Nucleus accumbens (tissue), 56 donors: ENCODE measurements at places on chromosomes 6 and 20.

GRCh38 chr6:24274441-24275083, 83.3 kb downstream of the DCDC2 start:
- DNase-seq, result no peak

DNA sequence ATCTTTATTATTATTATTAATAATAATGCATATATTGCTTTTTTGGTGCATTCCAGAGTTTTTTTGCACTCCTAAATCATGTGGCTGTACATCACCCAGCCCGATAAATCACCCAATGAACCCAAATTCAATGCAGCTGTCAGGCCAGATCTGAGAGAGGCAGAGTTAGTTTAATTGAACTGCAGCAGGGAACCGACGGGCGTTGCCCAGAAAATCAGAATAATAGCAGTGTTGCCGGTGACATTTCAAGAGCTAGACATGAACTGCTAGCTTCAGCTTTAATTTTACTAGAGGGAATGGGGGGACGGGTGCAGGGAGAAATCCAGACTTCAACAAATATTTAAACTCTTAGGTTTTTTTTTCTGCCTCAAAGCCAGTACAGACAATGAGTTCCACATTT, 135.0 kb downstream of the CLIC5 start:
- DNase-seq, result no peak

DNA sequence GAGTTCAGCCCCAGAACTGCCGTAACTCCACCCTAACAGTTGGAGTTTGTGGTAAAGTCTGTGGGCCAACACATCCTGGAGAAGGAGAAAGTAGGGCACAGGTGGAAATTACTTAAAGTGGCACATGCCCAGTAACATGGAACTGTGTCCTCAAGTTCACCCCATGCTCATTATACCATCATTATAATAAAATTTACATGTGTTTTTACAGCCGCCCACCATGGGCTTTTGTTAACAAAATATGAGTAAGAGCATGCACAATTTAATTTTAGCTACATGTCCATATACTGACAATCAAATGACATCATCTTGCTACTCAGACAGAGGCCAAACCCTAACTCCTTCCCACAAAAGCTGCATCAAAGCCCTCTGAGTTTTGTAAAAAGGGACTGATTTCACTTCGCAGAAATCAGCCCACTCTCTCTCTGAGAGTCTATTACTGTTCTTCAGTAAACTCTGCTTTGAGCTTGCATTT, 17.3 kb upstream of the ELOVL4 start:
- no peak for DNase-seq

GRCh38 chr20:41462372-41463161, 95.9 kb upstream of the EMILIN3 start:
- no peak for DNase-seq

- no peak for DNase-seq
Measured at GRCh38 chr20:37596890-37597536, 69.3 kb upstream of the BLCAP start.

DNA sequence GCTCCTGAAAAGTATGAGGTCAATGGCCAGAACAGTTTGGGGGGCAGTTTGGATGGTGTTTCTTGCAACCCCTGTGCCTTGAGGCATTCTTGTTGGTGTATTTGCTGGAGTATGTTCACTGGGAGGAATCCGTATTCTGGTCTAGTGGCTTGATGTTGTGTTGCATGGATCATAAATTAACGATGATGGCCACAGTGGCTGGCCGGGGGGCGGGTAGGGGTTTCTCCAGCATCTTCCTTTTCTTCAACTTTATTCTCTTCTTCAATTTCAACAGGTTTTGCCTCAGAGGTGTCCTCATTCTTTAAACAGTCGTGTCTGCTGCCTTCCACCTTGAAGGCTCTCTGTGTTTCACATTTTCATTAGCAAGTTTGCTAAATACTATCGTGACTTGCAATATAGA, 43.0 kb upstream of the THBS2 start:
- DNase-seq, result no peak

DNA sequence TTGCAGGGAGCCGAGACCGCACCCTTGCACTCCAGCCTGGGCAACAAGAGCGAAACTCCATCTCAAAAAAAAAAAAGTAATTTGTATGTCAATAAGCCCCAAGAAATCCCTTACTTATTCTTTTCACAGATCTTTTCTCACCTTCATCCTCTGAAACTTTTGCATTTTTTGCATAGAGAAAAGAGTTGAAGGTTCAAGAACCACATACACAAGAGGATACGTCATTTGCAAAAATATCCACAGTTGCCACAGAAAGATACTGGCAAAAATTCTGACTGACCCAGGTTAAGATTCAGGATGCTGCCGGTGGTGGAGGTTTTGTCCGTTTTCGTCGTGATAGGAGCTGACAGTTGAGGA, 94.5 kb downstream of the ZMYND8 start:
- no peak for DNase-seq

GRCh38 chr20:41174782-41175181, 37.4 kb downstream of the PLCG1 start:
- DNase-seq, result no peak

DNA sequence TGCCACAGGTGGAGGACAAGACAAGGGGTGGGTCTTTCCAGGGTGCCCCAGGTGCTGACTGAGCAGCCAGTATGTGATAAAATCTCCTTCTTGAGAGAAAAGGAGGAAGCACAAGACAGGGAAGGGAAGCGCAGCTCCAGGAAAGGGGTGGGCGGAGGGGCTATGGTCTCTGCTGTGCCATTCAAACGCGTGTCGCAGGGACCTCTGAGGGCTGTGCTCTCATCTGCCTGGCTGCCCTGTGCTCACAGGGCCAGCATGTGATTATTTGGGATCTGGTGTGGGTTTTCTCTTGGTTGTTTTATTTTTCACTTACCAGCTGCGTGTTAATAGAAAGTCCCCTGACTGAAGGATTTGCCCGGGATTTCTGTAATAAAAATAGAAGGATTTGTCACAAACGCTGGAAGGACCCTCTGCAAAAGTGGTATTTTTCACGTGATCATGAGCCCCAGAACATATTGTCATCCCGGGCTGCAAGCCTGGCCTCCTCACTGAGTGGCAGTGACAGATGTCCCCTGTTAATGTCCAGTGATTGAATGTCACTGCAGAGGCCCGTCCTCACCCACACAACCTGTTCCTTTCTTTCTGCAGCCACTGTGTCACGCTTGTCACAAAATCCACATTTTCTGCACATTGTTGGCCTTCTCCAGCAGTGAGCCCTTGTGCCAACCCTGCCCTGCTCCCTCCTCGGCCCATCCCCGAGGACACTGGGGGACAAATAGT, 35.0 kb upstream of the VSX1 start:
- DNase-seq, result no peak

- DNase-seq, result no peak
Measured at GRCh38 chr20:11582060-11582459, 335.6 kb upstream of the BTBD3 start.

GRCh38 chr6:109165392-109165974, 70.2 kb downstream of the CEP57L1 start:
- DNase-seq, result no peak

- no peak for DNase-seq
Measured at GRCh38 chr6:150627585-150628025, 27.9 kb downstream of the PLEKHG1 start.

DNA sequence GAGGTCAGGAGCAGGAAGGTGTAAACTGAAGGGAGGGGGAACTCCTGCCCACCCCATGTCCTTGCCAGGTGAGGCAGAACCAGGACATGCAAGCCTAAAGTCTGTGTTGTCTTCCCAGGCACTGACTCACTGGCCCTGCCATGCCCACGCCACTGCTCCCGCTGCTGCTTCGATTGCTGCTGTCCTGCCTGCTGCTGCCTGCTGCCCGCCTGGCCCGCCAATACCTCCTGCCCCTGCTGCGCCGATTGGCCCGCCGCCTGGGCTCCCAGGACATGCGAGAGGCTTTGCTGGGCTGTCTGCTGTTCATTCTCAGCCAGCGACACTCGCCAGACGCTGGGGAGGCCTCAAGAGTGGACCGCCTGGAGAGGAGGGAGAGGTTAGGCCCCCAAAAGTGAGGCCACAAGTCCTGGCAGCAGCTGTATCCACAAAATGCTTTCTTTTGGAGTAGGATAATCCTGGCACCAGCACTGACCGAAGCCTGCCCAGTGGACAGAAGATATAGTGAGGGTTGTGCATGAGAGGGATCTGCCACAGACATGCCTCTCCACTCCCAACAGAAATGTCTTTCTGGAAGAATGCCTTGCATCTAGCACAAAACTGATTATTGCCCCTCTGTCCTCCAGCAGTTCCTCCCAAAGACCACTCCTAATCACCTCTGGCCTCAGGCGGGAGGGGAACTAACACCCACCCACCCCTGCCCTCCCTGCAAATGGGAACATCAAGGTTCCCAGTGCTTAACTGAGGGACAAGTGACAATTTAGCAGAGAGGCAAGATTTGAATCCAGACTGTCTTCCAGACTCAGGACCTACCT, 812 bp downstream of the MYMX start:
- DNase-seq, result no peak

- DNase-seq, result no peak
Measured at GRCh38 chr6:73965539-73966029, 269.6 kb downstream of the CD109 start.

DNA sequence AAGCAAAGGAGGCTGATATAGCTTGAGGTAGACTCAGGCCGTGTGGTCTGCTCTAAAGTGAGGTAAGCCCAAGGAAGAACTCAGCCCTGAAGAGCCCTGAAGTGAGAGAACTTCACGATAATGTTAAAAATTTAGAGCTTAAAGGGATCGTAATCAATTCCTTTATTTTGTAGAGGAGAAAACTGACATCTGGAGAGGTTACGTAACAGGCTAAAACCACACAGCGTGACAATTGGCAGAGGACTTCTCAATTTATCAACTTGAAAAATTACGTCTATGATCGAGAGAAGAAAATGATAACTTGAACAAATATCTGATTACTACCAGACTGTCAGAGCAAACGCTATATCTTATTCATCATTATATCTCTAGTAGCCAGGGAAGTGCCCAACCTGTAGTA, 121.8 kb upstream of the FOXO3 start:
- no peak for DNase-seq

DNA sequence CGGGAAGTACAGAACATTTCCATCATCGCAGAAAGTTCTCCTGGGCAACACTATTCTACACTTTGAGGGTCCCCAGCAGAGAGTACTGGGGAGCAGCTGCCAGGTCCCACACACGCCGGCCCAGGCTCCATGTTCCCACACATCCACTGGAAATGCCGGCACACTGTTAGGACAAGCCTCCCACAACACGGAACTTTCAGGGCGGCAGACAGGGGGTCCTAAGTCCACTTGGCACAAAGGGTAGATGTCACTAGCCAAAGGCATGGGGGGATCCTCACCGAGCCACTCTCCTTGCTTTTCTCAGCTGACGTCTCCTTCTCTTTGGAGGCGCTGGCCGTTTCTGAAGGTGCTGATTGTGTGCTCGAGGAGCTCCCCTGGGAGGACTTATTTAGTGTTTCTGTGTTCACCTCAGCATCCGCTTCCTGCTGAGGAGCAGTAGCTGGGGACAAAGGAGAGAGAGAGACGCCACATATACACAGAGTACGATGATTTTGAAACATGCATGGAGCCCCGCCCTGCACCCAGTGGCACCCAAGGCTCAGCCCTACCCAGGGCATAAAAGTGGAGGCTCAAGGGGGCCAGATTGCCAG, 135.4 kb downstream of the ZMYND8 start:
- no peak for DNase-seq

GRCh38 chr6:34633256-34633655, 63.3 kb downstream of the ILRUN start:
- DNase-seq, result no peak

DNA sequence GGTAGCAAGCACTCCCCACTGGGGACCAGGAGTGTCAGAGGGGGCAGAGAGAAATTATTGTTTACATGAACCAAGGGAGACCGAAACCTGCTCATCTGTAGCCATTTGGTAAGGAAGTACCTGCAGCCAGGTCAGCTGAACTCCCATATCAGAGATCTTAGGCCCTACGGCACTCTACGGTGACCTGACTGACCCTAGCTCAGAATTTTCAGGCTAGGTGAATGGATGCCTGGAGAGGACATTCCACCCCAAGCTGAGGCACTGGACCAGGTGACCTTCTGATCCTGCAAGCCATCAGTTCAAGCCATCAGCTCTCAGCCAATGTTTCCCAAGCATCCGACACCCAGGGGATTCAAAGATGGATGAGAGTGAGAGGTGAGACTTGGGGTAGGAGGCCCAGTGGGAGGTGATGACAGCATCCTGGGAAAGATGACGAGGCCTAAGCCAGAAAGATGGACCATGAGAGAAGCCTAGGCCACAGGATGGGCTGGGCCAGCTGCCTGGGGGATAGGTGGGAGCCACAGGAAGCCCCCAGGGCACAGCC, 2.8 kb downstream of the ANGPT4 start:
- no peak for DNase-seq

GRCh38 chr6:166057431-166057830, 110.2 kb downstream of the TBXT start:
- DNase-seq, result no peak

DNA sequence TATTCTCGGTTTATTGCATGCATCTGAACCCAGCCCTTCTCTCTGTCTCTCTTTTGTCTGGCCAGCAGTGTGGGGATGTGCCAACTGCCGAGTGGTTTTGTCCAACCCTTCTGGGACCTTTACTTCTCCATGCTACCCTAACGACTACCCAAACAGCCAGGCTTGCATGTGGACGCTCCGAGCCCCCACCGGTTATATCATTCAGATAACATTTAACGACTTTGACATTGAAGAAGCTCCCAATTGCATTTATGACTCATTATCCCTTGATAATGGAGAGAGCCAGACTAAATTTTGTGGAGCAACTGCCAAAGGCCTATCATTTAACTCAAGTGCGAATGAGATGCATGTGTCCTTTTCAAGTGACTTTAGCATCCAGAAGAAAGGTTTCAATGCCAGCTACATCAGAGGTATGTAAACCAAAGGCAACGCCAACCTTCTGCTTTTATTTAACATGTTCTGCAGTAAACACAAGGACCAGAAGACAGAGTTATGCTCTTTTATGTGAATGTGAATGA, 65.8 kb downstream of the ADGRG6 start:
- no peak for DNase-seq

- DNase-seq, result no peak
Measured at GRCh38 chr20:20393207-20394120, 25.6 kb downstream of the INSM1 start.

DNA sequence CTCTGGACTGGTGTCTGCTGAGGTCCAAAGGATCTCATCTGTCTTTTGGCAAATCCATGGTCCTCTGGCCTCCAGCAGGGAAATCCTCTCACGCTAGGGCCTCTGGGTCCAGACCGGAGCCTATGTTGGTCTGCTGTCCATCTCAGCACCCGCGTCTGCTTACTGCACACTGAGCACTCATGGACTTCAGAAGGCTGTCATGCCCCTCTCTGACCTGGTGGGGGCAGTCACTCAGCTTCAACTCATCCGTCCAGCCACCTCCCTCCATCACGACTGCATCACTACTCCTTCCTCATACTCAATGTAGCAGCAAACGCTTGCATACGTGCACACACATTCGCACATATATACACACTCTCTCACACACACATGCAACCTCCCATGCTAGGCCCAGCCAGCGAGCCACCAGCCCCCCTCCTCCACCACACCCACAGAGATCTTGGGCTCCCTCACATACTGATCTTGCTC, 33.3 kb downstream of the GABRR2 start:
- DNase-seq, result no peak

GRCh38 chr20:18650224-18650623, 62.4 kb downstream of the DTD1 start:
- no peak for DNase-seq

- DNase-seq, result no peak
Measured at GRCh38 chr6:157814883-157815282, 8.2 kb upstream of the SNX9 start.

- no peak for DNase-seq
Measured at GRCh38 chr6:105898286-105898685, 187.8 kb upstream of the PRDM1 start.
